Heart right ventricle (tissue), 16 donors: ENCODE measurements at places on chromosomes 16 and 17. TPM values are rescaled to one million over a fixed set of nuclear protein-coding genes. Genes with fewer than 3 reads are reported as not detected.

DNA sequence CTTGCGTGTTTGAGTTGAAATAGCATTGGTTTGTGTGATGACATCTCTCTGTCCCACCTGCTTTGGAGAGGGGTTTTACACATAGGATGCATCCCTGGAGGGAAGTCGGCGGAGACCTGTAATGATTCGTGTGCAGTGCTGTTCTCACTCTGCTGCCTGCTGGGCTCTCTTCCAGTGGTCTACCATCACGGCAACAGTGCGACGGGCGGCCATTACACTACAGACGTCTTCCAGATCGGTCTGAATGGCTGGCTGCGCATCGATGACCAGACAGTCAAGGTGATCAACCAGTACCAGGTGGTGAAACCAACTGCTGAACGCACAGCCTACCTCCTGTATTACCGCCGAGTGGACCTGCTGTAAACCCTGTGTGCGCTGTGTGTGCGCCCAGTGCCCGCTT lies 41.1 kb upstream of the CRISPLD2 start:
- DNase-seq: no peak

DNA sequence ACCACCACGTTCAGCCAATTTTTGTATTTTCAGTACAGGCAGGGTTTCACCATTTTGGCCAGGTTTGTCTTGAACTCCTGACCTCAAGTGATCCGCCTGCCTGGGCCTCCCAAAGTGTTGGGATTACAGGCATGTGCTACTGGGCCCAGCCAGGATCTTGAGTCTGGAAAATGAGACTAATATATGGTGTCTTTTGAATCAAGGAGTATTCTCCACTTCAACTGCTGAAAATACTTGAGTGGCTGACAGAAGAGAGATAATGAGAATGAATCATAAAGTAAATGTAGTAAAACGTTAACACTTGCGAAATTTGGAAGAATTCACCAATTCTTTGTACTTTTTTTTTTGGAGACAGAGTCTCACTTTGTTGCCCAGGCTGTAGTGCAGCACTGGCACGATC lies 16.6 kb downstream of the SMYD4 start:
- no peak for DNase-seq

DNA sequence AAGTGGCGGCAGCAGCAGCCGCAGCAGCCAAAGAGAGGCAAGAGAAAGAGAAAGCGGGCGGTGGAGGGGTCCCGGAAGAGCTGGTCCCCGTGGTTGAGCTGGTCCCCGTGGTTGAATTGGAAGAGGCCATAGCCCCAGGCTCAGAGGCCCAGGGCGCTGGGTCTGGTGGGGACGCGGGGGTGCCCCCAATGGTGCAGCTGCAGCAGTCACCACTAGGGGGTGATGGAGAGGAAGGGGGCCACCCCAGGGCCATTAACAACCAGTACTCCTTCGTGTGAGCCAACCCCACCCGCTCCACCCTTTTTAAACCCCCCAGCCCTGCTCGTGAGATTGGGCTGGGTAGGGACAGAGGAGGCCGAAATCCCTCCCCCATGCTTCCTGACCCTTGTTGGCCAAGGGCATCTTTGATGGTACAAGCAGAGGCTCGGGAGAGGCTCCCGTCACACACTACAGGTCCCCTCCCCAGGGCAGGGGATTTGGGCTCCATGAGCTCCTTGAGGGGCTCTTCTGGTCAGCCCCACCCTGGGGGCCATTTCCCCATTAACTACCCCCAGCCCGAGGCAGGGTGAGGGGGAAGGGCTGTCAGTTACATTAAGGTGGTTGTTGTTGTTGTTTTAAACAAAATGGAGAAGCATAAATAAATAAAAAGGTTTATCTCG lies 4.6 kb upstream of the ATP2A1 start:
- DNase-seq: no peak

DNA sequence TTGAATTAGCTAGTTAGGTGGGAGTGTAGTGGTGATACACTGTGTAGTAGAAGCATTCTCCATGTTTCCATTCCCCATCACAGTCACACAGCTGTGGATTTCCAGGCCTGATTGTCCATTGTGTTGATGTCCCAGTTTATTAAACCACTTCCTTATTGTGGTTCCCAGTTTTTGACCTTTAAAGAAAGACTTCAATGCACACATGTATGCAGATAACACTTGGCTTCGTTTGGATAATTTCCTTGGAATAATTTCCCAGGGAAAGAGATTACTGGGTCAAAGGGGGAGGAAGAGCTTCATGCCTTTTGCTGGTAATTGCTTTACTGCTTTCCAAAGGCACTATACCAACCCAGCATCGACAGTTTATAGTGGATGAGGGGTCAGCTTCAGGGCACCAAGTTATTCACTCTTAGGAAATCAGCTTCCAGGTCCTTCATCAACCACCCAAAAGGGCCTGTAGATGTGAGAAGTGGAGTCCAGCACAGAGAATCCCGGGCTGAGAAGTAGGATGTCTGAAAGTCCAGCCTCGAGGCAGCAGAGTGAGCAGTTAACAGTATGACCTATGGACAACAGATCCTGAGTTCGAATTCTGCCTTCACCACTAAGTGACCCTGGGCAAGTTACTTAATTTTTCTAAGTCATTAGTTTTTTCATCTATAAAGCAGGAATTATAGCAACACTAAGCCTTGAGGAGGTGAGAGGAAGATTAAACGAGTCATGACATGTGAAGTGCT lies 31.3 kb upstream of the TNS4 start:
- DNase-seq: no peak

- no peak for DNase-seq
These were observed 7.9 kb upstream of the THUMPD1 start for GRCh38 chr16:20749474-20749873.

- no peak for DNase-seq
These were observed 228.7 kb upstream of the ASIC2 start for GRCh38 chr17:33521784-33522183.

GRCh38 chr16:27202923-27203506 lies 311 bp upstream of the KDM8 start:
- peak; percentile 94 for DNase-seq

DNA sequence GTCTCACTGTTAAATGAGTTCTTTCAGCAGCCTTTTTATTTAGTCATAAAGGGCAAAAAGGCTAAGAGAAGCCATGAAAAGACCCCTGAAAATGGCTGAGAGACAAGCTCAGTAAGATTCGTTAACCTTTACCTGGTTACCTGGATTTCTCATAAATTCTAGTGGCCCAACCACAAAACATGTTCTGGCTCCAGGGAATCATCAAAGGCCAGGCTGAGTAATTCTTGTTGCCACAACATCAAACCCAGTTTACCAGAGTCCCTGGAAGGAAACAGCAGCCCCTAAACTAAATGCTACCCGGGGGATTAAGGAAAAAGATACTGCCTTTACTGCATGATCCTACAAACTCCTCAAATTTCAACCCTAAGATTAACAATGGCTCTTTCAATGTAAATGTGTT lies 15.8 kb downstream of the CYTH1 start:
- no peak for DNase-seq

DNA sequence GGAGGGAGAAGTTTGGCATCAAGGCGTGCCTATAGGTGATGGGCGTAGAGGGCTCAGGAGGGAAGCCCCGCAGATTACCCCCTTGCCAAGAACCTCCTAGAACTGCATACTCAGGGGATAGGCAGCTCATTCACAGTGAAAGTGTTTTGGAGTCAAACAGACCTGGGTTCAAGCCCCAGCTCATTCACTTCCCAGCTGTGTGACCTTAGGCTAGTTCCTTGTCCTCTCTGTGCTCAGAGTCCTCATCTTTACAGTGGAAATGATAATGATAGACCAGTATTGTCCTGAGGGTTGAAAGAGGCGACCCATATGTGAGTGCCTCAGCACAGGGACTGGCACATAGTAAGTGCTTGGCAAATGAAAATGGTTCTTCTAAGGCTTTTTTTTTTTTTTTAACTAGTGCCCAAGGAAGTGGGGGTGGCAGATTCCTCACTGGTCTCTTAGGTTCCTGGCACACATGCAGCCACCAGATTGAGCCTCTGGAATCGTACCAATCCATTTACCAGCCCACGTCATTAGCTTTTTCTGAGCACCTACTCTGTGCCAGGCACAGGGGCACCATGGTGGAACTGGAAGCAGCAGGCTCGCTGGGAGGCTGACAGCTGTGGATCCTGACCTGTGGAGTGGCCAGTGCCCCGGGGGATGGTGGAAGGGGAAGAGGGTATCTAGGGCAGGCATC lies 75.8 kb downstream of the SREBF1 start:
- no peak for DNase-seq

DNA sequence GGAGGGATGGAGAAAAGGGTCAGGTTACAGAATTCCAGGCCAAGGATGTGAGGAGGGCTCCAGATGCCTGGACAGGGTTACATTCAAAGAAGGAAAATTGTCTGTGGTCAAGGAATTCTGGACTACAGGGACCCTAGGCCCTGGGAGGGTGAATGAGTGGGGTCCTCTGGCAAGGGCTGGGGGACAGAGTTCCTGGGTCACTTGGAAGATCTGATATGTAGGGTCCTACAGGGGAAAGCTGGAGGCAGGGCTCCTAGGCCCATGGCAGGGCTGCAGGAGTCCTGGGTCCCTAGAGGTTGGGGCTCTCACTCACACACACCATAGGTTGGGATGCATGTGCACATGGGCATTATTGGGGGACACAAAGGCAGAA lies 46.3 kb upstream of the ACSM2B start:
- DNase-seq: no peak

- DNase-seq: no peak
These were observed 12.5 kb upstream of the TXNDC11 start for GRCh38 chr16:11755022-11755760.

DNA sequence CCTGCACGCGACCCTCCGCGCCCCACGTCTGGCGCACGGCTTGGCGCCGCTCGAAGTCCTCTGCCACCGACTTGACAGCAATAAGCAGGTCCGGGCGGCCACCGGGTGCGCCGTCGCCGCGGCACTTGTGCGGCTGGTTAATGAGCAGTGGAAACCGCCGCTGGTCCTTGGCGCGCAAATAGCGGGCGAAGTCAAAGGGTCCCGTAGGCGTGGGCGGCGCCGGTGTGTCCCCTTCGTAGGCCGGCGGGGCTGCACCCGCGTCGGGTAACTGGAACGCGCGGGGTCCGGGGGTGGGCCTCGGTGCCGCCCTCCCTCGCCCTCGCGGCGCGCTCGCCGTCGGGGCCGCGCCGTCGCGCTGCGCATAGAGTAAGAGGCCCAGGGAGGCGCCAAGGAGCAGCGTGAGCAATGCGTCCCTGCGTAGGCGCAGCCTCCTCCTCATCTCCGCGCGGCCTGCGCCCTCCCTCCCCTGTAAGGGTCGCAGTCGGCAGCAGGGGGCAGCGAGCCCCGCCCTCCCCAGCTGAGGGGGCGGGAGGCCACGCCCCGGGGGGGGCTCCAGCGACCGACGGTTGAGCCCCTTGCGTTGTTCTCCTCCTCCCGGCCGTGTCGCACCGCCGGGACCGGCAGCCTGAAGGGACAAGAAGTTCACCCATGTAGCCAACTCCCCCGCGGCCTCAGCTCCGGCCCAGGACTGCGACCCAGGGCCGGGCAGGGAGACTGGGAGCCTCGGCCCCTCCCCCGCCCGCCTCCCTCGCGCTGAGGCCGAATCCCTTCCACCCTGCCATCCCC lies 558 bp downstream of the B3GNT9 start:
- peak; percentile 64 for DNase-seq

DNA sequence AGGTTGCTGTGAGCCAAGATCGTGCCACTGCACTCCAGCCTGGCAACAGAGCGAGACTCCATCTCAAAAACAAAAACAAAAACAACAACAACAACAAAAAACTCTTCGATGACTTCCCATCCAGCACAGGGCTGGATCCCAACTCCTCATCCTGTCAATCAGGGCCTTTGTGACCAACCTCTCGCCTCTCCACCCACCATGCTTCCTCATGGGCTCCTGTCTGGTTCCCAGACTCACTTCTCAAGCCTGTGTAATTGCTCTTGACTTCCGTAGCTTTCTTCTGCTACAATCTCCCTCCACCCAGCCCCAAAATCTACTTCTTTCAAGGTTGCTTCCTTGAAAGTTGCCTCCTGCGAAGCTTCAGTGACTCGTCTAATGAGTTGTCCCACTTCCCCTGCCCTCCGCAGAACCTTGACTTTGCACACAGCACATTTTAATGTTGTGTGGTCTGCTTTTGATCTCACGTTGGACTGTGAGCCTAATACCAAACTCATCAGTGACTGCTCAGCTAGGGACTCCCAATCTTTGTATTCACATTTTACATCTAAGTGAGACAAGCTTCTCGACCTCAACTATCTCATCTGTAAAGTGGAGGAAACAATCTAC lies 936 bp upstream of the RASL10B start:
- no peak for DNase-seq

DNA sequence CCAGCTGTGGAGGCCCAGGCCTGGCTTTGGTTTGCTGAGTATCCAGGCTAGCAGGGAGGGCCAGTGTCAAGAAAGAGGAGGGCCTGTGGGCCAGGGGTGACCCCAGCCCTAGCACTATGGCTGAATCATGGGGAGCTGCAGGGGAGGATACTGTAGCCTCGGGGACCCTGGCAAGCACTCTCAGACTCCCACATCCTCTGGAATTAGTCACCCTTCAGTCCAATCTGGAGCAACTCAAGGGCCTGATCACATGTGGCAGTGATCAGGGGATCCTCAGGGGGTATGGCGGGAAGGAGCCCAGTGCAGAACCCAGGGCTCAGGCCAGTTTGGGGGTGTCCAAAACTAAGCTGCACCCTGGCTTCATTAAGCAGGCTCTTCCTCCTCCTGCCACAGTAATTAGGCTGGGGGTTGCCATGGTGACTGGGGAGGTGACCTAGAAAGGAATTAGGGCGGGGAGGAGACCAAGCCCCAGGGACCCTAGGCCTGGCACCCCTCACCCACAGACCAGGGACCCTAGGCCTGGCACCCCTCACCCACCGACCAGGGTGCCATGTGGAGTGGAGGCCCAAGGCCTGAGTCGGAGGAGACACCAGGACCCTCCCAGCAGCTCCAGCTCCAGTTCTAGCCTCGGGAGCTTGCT lies 5.8 kb downstream of the NLGN2 start:
- DNase-seq: no peak

DNA sequence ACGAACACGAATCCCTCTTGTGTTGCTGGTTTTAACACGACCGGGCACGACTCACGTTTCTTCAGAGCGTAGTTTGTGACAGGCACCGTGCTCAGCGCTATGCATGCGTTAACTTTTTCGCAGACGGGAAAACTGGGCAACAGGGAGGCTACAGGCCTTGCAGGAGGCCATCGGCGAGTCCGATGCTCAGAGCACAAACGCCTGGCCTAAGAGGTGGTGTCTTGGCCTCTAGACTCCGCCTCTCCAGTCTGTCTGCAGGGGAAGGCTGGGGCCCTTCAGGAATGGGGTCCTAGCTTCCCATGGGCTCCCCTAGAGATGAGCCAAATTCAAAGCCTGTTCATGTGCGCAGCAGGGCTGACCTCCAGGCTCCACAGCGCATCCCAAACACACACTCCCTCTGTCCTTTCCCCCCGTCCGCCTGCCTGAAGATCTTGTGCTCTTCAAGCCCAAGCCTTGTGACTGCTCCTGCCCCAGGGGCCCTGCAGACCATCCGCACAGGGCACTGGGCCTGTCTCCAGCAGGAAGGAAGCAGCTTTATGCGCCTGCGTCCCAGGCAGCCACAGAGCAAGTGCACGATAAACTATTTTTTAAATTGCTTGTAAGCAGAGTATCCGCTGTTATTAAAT lies 3.1 kb downstream of the CLCN7 start:
- no peak for DNase-seq

- DNase-seq: no peak
These were observed 4.8 kb downstream of the PPM1D start for GRCh38 chr17:60604686-60605334.

GRCh38 chr16:28212532-28212873 lies 738 bp upstream of the XPO6 start:
- DNase-seq: no peak

- DNase-seq: peak; percentile 44
These were observed 567 bp downstream of the SOX9 start for GRCh38 chr17:72121164-72122009.

TANC2 gene
- 4.8 TPM for total RNA-seq

CAPNS2 gene
- total RNA-seq: not detected

MT1G gene
- total RNA-seq: 1.0 TPM

SMTNL2 gene
- total RNA-seq: 18.4 TPM

MYO19 gene
- 14.0 TPM for total RNA-seq

SEPTIN1 gene
- total RNA-seq: 2.0 TPM

KCNJ18 gene
- total RNA-seq: not detected
